Amniotic stem cell (primary cell): ENCODE measurements at places on chromosomes 3 and 15.

DNA sequence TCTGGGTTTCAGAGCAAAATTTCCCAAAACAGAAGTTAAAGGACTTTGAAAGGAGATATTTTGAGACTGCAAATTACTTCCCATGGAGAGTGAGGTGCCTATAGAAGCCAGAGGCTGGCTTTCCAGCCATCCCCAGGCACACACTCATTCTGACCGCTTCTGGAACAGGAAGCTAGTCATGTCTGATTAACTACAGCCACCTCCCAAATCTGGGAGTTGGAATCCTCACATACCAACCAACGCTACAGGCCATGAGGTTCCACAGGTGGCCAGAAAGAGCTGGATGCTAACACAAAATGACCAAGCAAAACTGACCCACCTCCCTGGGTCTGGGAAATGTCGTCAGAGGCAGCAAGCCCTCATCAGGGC, 87.2 kb downstream of the SNRK start:
- no peak for DNase-seq

DNA sequence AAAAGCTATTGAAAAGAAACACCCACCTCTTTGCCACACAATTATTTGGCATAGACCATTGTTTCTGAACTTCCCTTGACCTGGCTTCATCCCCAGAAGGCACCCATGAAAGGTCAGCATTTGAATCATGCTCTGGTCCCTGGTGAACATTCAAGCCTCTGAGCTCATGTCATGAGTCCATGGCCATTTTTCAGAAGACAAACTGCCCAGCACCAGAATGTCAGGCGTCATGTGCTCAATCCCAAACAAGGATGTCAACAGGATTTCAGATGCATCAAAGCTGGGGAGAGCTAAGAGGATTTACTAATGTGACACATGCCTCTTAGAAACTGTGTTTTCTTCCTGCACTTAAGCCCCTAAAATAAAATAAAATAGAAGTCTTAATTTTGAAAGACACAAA, 41.3 kb downstream of the TMED3 start:
- no peak for DNase-seq

GRCh38 chr3:95751509-95751908, 1062.9 kb upstream of the EPHA6 start:
- no peak for DNase-seq

DNA sequence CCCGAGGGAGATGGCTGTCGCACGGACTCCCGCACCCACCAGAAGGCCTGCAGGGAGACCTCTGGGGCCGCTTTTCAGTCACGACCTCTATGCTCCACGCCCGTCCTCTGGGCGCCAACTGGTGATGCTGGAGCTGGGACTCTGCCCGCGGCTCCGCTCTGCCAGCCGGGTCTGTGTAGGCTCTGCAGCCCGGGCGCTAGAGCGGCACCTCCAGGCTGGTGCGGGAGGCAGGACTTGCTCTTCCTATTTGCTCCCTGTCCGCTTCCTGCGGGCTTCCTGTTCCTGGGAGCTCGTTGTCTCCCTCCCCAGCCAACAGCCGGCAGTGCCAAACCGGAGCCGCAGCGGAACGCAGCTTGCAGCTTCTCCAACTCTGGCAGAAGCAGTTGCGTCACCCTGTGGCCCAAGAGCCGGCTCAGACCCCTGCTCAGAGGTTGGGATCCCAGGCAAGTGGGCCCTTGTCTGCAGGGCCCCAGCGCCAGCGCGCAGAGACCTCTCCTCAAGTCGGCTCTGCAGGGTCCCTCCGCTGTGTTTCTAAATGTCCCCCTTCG, 285.9 kb downstream of the XXYLT1 start:
- no peak for DNase-seq

DNA sequence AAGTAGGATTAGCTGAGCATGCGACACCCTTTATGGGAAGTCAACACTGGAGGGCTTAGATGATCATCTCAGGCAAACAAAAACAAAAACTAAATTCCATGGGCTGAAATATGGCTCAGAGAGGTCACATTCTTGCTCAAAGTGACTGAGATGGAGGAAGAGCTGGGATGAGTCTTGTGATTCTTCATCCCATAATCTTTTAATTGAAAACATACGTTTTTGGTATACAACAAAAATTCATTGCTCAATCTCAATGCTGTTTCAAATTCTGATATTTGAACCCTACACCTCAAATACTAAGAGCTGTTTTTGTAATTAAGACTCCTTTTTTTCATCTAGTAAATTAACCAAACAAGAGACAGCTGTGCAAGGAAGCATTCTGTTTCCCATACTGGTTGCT, 257.0 kb downstream of the NR1D2 start:
- DNase-seq: no peak

GRCh38 chr3:42375121-42375800, 35.1 kb downstream of the LYZL4 start:
- DNase-seq: no peak

GRCh38 chr3:57127891-57128518, 37.1 kb downstream of the IL17RD start:
- peak; percentile 49 for DNase-seq

DNA sequence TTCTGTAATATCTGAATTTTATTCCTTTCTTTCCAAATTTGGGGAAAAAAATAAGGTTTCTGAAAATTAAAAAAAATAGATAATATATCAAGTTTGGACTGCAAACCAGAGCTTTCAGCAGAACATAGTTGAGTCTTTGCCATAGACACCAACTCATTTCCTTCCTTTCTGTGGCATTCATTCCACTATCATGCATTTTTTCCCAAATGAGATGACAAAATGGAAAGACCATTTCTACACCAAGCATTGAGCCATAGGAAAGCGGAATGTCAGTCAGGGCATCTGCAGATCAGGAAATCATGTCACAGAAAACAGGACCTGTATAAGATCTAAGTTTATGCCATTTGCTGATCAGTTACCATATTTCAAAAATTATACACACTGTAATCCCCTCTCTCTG, 333.3 kb upstream of the THBS1 start:
- no peak for DNase-seq

DNA sequence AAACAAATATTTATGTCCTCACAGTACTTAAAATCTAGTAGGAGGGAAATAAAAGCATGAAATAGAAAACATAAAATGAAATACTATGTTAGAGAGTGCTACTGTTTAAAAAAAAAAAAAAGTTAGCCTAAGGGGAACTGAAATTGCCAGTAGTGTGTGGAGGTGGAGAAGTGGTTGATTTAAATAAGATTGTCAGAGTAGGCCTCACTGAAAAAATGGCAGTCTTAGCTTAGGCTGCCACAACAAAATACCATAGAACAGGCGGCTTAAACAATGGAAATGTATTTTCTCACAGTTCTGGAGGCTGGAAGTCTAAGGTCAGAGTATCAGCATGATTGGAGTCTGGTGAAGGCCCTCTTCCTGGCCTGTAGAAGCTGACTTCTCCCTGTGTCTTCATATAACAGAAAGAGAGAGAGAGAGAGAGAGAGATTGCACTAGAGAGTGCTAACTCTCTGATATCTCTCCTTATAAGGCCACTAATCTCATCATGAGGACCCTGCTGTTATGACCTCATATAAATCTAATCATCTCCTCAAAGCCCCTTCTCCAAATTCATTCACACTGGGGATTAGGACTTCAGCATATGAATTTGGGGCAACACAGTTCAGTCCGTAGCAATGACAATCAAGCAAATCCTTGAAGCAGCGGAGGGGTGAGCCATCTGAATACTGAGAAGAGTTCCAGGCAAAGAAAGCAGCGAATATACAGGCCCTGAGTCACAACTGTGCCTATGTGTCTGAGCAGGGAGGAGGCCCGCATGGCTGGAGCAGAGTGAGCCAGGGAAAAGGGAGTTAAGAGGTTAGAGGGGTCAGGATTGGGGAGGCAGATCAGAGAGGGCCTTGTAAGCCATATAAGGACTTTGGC, 23.6 kb upstream of the LRRC34 start:
- DNase-seq: no peak

GRCh38 chr3:134651347-134652041, 672 bp upstream of the KY start:
- no peak for DNase-seq

DNA sequence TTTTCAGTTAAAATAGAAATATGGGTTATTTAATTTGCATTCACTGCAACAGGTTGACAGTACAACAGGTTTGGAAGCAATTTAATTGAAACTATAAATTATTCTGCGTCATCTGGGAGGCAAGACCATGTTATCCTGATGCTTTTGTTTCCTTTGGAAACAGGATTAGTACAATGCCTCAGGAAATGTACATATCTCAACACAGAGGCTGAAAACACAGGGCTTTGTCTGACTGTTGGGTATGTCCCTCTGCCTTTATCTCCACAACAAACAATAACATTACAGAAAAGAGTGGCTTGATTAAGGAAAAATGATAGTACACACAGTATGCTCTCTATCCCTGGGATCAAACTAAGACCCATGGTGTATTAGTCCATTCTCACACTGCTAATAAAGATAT, 95.7 kb downstream of the KCNMB2 start:
- DNase-seq: no peak

- DNase-seq: no peak
These were observed 30.5 kb upstream of the PXYLP1 start for GRCh38 chr3:141201122-141201521.
